ENCODE measurements at places on chromosomes 7 and 10.

GRCh38 chr10:30284865-30285594, 64.0 kb downstream of the MTPAP start:
- no peak for DNase-seq
- H3K4me3 ChIP-seq, result no peak overlapping the region
- H3K4me1 ChIP-seq, result peaks cover 2% of the 10 kb centered on the region
- no peak overlapping the region for H3K27ac ChIP-seq

DNA sequence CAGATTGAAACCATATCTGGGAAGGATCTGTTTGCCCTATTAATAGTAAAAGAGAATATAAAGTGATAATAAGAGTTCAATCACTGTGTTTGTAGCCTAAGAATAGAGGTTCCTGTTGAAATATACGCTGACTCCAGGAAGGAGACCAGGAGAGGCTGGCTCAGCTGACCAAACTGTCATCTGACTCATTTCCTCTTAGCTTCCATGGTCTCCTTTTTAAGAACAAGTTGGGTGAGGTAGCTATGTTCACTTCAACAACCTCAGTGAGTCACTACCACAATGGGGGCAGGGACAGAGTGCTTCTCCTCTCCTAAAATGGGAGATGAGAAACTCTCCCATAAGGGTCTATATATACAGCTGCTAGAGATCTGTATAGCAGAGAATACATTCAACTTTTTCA, 543.3 kb downstream of the CALN1 start:
- H3K27me3 ChIP-seq, result no peaks in the 10 kb centered on the region
- DNase-seq, result no peak
- no peak overlapping the region for H3K27ac ChIP-seq
- no peaks in the 10 kb centered on the region for H3K4me1 ChIP-seq
- no peaks in the 10 kb centered on the region for H3K36me3 ChIP-seq
- H3K4me3 ChIP-seq, result no peak overlapping the region

DNA sequence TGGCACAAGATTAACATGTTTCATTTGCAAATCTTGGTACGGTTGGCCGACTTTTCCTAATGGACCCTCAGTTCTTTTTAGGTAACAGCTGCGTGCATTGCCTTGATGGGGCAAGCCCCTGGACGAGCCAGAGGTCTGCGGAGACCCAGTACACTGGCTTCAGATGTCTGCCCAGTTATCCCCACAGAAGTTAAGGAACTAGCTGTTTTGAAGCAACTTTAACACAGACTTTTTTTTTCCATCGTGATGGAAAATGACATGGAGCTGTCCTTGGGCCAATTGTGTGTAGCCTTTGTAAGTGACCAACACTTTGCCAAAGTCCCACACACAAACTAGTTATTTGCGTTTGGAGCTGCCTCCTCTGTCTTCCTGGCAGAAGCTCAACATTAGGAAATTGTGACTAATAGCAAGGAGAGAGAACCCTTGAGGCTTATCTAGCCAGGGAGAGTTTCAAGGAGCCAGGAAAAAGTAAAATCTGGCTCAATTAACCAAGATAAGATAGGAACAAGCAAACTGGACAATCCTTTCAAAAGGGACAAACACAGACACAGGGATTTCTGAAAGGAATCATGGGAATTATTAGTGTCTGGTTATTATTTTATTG, 99.6 kb upstream of the BMPER start:
- H3K27ac ChIP-seq, result no peak overlapping the region
- no peak overlapping the region for H3K4me3 ChIP-seq
- H3K36me3 ChIP-seq, result no peaks in the 10 kb centered on the region
- peaks cover 12% of the 10 kb centered on the region for H3K4me1 ChIP-seq

DNA sequence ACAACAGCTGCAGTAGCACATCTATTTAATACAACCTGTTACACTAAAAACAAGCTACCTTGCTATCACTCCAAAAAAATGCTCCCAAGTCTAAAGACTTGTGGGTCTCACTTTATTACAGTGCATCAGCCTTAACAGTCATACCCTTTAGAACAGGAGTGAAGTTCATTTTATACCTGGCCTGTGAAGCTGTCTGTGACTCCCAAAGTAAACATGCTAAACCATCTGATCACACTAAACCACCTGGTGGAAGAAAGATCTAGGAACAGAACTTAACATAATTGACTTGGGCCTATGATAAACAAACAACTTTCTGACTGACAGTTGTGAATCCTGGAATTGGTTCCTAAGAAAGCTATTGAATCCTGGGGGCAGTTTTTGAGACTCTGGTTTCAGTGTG, 80.9 kb upstream of the ATP6V0A4 start:
- H3K36me3 ChIP-seq, result peaks cover 2% of the 10 kb centered on the region
- peaks cover 6% of the 10 kb centered on the region for H3K4me1 ChIP-seq
- no peak overlapping the region for H3K27ac ChIP-seq

DNA sequence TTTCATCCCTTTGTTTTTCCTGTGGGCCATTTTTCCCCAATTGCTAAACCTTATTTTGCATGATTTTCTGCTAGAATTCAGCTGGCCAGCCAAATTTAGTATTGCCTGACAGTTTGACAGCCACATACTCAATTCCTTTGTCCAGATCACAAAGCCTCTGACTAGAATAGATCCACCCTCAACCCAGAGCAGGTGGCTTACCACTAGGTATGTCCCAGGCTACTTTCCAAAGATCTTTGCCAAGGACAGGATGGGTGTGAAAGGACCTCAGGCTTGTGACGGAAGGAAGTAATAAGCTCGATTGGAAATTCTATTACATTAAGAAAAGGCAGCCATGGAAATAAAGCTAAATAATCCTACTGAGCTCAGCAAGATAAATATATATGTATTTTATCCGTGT, 50.6 kb upstream of the AGK start:
- H3K4me3 ChIP-seq, result no peak overlapping the region
- H3K36me3 ChIP-seq, result no peaks in the 10 kb centered on the region
- H3K27ac ChIP-seq, result no peak overlapping the region

- no peak overlapping the region for H3K27ac ChIP-seq
- peaks cover 7% of the 10 kb centered on the region for H3K4me1 ChIP-seq
- peaks cover 4% of the 10 kb centered on the region for H3K27me3 ChIP-seq
- H3K36me3 ChIP-seq, result no peaks in the 10 kb centered on the region
- no peak overlapping the region for H3K4me3 ChIP-seq
- no peak for DNase-seq
These were observed 163.2 kb upstream of the ZNF32 start for GRCh38 chr10:43811871-43812270.

DNA sequence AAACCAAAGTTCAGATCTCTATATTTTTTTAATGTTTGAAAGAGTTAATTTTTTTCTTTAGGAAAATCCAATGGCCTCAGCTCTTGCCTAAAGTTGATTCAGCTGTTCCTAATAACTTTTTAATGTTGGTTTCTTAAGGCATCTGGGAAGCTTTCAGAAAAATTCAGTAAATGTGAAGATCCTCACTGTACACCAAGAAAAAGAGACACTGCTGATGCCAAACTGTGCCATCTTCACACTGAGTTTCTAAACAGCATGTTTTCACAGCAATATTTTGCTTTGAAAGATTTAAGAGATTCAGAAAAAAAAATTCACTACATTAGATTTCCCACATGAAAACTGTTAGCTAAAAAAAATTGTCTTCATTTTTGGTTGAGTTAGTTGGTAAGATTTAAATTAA, 249.4 kb downstream of the NEBL start:
- H3K4me3 ChIP-seq, result no peak overlapping the region
- no peak for DNase-seq
- no peak overlapping the region for H3K27ac ChIP-seq
- H3K36me3 ChIP-seq, result no peaks in the 10 kb centered on the region

- H3K27ac ChIP-seq, result no peak overlapping the region
- peaks cover 5% of the 10 kb centered on the region for H3K4me1 ChIP-seq
- no peak for DNase-seq
- H3K27me3 ChIP-seq, result no peaks in the 10 kb centered on the region
- no peak overlapping the region for H3K4me3 ChIP-seq
These were observed 28.2 kb downstream of the INPP5F start for GRCh38 chr10:119754085-119754484.

Data from IMR-90 (cell line).